ENCODE measurements at places on chromosomes 12 and 14.

- DNase-seq, result no peak
Observed at GRCh38 chr14:105904379-105904778, 378.0 kb downstream of the TMEM121 start.

DNA sequence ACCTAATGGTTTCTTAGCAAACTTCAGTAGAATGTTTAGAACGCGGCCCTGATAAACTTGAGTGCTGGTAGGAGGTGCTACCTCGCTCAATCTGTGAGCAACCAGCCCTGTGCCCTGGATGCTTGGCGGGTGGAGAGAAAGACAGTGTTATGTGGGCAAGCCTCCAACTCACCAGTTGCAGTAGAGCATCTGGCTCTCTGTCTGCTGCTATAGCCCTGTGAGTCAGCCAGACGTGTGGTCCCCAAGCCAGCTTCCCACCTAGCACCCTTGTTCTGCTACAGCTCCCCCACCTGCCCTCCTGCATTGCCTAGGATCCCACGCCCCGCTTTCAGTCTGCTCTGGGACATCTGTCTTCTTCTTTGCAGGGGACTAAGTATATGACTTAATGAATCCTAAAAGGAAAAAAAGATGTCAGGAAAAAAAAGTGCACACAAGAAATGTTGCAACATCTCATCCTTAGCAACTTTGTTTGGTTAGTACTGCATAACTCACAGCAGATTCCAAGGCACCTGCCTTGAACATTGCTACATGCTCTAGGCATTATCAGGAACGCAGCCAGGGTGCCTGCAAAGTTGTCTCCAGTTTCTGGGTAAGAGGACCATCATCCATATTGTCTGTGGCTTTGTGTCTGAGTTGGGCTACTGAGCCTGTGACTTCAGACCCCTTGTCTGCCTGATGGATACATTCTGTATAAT lies 13.6 kb downstream of the SNRNP35 start:
- no peak for DNase-seq

GRCh38 chr12:116784238-116784612 lies 46.1 kb downstream of the RNFT2 start:
- no peak for DNase-seq

DNA sequence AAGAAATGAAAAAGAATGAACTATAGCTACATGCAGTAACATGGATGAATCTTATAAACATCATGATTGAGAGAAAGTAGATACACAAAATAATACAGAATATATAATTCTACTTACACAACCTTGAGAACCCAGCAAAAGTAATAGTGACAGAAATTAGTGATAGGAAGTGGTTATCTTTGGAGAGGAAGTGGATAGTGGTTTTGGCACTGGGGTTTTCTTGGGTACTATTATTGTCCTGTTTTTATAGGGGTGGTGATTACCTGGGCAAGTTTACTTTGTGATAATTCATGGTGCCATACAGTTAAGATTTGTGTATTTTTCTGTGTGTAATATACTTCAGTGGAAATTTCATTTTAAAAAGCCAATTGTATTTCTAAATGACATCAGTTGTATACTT lies 352.7 kb downstream of the AEBP2 start:
- no peak for DNase-seq

DNA sequence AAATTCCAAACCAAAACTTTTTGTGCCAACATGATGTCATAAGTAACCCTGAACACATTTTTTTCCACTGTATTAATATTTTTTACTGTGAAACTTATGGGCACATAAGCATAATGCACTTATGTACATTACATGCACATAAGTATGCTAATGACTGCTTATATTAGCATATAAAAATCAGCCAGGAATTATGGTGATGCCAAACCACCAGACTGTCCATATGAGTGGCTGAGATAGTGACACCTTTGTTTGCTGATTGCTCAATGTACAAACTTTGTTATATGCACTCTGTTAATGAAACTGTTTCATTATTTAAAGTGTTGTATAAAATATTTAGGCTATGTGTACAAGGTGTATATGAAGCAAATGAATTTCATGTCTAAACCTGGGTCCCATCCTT lies 32.3 kb downstream of the USP44 start:
- DNase-seq, result no peak

GRCh38 chr12:54371328-54372112 lies 7.2 kb upstream of the GPR84 start:
- no peak for DNase-seq

GRCh38 chr14:77238996-77239395 lies 32.0 kb downstream of the NGB start:
- no peak for DNase-seq

DNA sequence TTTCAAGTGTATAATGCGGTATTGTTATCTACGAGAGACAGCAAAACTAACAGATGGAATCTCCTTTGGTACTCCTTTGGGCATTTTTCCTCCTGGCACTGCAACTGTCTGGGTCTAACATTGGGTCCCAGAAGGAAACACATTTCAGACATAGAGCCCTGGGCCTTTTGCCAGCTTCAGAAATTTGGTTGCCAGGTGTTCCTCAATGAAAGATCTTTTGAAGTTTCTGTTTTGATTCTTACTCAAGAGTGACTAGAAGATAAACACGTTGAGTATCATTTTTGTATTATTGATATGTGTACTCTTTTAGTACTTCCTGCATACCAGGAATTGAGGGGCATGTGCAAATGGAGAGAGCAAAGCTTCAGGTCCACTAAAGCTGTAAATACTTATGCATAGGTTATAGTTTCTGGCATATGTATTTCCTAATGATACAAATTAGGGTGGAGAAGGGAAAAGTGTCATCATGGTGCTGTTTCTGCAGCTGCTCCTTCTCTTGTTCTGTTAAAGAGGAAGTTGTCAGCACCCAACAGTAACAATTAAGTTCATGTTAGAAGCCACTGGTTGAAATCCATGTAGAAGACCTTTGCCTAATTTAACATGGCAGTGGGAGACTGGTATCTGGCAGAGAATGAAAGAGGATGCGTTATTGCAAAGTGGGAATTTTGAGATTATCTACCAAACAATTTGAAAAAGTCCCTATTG lies 53.5 kb downstream of the SLC38A6 start:
- no peak for DNase-seq

- no peak for DNase-seq
Observed at GRCh38 chr12:60281522-60281921, 685.7 kb downstream of the SLC16A7 start.

DNA sequence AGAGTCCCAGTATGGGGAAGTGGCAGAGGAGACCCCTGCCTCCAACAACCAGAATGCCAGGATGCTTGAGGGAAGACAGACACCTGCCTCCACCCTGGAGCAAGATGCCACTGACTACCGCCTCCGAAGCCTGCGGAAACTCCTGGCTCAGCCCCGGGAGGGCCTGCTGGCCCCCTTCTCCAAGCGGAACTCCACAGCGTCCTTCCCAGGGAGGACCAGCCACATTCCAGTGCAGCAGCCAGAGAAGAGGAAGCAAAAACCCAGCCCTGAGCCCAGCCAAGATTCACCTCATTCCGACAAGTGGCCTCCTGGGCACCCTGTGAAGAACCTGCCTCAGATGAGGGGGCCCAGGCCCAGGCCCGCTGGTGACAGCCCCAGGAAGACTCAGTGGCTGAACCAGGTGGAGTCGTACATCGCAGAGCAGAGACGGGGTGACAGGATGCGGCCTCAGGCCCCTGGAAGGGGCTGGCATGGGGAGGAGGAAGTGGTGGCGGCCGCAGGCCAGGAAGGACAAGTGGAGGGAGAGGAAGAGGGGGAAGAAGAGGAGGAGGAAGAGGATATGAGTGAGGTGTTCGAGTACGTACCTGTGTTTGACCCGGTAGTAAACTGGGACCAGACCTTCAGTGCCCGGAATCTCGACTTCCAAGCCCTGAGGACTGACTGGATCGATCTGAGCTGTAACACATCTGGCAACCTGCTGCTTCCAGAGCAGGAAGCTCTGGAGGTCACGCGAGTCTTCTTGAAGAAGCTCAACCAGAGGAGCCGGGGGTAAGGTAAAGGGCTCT lies 93.7 kb downstream of the B4GALNT3 start:
- DNase-seq, result no peak

GRCh38 chr12:127925971-127926370 lies 341.0 kb upstream of the TMEM132C start:
- no peak for DNase-seq

- DNase-seq, result no peak
Observed at GRCh38 chr12:103181366-103182152, 224.1 kb downstream of the ASCL1 start.

DNA sequence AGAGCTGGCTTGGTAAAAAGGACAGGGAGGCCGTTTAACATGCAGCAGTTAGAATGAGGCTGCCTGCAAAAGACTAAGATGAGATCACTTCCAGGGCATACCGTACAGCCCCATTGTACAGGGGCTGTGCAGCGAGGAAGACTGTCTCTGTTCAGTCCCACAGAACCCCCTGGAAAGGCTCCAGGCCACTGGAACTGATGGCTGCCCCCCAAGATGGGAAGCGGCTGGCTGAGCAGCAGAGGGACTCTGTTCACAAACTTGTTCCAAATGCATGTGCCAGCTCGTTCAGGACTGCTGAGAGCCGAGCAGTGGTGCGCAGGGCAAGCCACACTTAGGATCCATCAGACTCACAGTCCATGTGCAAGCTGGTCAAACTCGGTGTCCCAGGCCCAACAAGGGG lies 82.9 kb downstream of the CHGA start:
- DNase-seq, result no peak

- no peak for DNase-seq
Observed at GRCh38 chr14:104003616-104004015, 61.3 kb upstream of the RD3L start.

DNA sequence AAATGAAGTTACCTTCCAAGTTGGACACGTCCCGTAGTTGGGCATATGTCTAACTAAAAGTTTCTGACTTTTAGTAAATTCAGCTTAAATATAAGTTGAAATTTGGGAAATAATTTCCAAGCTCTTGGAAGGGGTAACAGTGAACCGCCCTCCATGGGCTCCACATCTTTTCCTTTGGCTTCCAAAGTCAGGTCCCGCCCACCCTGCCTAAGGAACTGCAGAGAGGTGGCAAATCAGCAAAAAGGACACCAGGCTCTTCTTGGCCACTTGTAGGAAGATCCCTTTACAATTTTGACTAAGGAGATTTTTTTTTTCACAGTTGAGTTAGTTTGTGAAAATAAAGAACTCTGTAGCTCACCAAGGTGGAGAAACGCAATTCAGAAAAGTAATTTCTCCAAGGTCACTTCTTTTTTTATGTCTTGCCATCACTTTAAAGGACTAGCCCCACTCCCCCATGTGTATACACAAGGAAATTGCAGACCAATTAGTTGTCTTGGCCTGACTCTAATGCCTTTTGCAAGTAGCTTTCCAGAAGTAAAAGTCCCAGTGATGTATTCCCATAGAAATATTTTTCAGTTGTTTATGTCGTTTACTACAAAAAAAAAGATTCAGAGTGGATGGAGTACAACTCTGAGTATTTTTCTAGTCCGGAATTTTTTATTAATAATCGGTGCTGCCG lies 181.2 kb downstream of the PELI2 start:
- no peak for DNase-seq

DNA sequence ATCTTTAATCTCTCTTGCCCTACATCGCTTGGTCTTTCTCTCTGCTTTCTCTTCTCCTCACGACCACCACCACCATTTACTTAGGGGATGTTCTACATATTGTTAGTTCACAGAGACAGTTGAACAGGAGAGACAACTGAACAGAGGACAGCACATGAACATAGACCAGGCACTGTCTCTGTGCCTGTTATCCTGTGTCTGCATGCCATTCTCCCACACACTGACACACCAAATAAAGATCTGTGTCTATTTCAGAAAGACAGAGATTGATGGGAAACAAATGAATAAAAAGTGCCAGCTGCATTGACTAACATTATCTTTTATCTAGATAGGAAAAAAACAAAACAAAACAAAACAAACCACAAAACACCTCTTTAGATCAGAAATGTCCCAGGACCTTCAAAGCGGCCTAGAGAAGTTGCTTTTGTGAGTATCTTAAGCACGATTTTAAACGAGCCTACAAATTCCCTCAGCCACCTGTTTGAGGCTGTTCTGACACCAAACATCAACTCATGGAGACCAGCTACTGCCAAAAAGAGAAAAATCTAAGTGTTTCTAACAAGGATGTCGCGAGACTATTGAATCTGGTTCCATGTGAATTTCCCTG lies 77.6 kb upstream of the PARP11 start:
- no peak for DNase-seq

- no peak for DNase-seq
Observed at GRCh38 chr14:37472906-37473305, 122.1 kb downstream of the FOXA1 start.

DNA sequence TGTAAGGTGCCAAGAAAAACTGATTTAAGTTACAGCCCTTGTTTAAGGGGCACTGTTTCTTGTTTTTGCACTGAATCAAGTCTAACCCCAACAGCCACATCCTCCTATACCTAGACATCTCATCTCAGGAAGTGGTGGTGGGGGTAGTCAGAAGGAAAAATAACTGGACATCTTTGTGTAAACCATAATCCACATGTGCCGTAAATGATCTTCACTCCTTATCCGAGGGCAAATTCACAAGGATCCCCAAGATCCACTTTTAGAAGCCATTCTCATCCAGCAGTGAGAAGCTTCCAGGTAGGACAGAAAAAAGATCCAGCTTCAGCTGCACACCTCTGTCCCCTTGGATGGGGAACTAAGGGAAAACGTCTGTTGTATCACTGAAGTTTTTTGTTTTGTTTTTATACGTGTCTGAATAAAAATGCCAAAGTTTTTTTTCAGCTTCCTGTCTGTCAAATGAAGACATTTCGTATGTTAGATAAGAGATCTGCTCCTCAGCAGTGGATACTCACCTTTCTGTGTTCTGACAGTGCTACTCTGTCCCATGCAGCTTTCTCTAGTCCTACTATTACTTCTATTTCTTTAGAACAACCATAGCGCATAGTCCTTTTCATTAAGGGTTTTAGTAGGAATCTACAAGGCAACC lies 1.2 kb upstream of the PA2G4 start:
- DNase-seq, result no peak

DNA sequence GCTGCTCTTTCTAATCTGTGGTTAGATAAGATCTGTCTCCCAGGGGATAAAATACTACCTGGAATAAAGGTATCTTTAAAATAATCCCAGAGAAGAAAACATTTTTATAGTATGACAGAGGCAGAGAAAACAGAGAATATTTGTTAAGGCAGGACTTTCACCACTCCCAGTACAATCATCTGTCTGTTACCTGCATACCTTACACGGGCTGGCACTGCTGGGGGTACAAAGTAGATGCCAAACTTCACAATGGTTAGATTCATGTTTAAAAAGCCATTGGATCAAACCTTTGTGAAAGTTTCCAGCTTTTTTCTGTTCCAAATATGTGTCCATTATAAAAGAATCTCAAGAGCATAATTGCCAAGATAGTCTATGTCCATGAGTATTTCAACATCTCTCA lies 273.6 kb upstream of the BTG1 start:
- no peak for DNase-seq

DNA sequence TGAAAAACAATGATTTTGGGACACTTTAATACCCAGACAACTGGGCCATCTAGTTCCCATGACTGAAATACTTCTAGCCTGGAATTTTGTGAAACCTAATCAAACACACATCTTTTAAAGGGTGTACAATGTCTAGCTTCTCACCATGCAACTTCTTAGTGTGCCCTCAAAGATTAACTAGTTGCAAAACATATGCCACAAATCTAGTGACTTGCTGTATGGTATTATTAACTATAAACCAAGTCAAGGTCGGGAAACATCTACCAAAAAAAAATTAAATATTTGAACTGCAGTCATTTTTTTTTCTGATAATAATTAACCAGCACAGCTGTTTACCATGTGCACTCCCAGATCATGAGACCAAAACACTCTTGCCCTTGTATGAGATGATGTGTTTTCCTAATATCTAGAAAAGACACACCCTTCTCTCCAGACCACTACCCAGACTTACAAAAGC lies 171.8 kb upstream of the FOXN3 start:
- no peak for DNase-seq
